Sigmoid colon (tissue), 7 donors: ENCODE measurements at places on chromosomes 4 and X. TPM values are rescaled to one million over a fixed set of nuclear protein-coding genes. Genes with fewer than 3 reads are reported as not detected.
A peak's percentile ranks its signal among the peaks of the same experiment; 100 is the strongest.

The FGD1 gene
- 9.7 TPM for total RNA-seq

The SMIM10L2A gene
- total RNA-seq: 1.1 TPM

The P2RY4 gene
- 0.33 TPM for total RNA-seq

The ASB9 gene
- total RNA-seq: 3.0 TPM

The COL25A1 gene
- total RNA-seq: 0.82 TPM

The USP26 gene
- not detected for total RNA-seq

- H3K27me3 ChIP-seq: no peaks in the 10 kb centered on the region
- H3K4me3 ChIP-seq: no peak overlapping the region
- peaks cover 48% of the 10 kb centered on the region for H3K4me1 ChIP-seq
These were observed 349.3 kb downstream of the FBXO8 start for GRCh38 chr4:173934201-173934600.

DNA sequence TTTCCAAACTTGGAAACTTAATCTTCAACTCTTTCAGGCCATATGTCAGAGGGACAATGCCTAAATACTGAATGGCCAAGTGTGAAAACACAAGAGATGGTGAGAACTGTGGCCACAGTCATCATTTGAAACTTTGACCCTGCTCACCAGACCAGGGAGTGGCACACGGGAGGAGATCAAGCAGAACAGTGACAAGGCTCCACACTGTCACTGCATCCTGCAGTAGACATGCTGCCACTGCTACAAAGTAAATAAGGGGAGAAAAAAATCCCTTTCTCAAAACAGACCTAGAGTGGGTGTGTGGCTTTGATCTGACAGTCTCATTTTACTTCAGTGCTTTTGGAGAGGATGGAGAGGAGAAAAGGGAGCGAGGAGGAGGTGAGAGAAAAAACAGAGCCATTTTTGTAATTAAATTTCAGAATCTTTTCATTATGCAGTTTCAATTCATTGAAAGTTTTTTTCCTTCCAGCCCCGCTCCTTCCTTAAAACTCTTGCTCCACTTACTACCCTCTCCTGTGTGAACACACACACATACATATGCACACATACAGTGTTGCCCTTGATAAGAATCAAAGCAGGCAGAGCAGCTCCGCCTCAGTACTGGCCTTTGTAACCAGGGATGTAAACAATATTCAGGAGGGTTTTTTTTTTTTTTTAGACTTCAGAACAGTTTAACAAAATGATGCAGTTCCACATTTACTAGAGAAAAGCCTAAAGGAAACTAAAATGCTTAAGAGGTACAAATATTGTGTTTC, 34.4 kb downstream of the NEXMIF start:
- no peak for DNase-seq
- H3K36me3 ChIP-seq: no peaks in the 10 kb centered on the region
- no peaks in the 10 kb centered on the region for H3K27me3 ChIP-seq

- no peaks in the 10 kb centered on the region for H3K36me3 ChIP-seq
- no peak overlapping the region for H3K27ac ChIP-seq
- DNase-seq: no peak
- no peaks in the 10 kb centered on the region for H3K27me3 ChIP-seq
- H3K4me1 ChIP-seq: no peaks in the 10 kb centered on the region
These were observed 13.5 kb upstream of the NONO start for GRCh38 chrX:71269801-71270395.

GRCh38 chr4:159171287-159171686, 68.4 kb downstream of the RAPGEF2 start:
- no peaks in the 10 kb centered on the region for H3K4me1 ChIP-seq
- H3K36me3 ChIP-seq: no peaks in the 10 kb centered on the region
- no peak overlapping the region for H3K4me3 ChIP-seq
- DNase-seq: no peak
- H3K27me3 ChIP-seq: no peaks in the 10 kb centered on the region

GRCh38 chrX:16714504-16714903, 2.0 kb upstream of the CTPS2 start:
- peak; percentile 41 for DNase-seq
- H3K27ac ChIP-seq: no peak overlapping the region
- no peaks in the 10 kb centered on the region for H3K36me3 ChIP-seq
- H3K27me3 ChIP-seq: peaks cover 9% of the 10 kb centered on the region

- H3K36me3 ChIP-seq: no peaks in the 10 kb centered on the region
- H3K4me1 ChIP-seq: no peaks in the 10 kb centered on the region
- no peaks in the 10 kb centered on the region for H3K27me3 ChIP-seq
- no peak for DNase-seq
- H3K4me3 ChIP-seq: no peak overlapping the region
These were observed 216.6 kb downstream of the DCTD start for GRCh38 chr4:182700362-182701160.

- peaks cover 17% of the 10 kb centered on the region for H3K36me3 ChIP-seq
- no peak for DNase-seq
- H3K4me3 ChIP-seq: no peak overlapping the region
- H3K4me1 ChIP-seq: peaks cover 31% of the 10 kb centered on the region
- no peaks in the 10 kb centered on the region for H3K27me3 ChIP-seq
These were observed 226.7 kb downstream of the ARHGAP10 start for GRCh38 chr4:147958489-147959065.

DNA sequence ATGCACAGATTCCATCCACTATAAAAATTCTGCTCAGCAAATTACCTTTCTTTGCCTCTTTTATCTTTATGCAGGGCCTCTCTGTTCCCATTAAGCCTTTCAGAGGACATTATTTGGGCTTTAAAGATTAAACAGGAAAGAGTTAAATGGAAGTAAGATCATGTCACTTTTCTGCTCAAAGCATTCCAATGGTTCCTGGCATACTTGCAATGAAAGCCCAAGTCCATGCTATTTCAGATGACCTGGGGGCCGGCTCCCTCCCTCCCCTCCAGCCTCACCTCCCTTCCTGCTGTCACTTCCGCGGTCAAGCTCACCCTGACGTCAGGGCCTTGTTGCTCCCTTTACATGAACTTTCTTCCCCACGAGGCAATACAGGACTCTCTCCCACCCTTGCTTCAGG, 125.5 kb downstream of the C4orf51 start:
- no peak overlapping the region for H3K27ac ChIP-seq
- no peaks in the 10 kb centered on the region for H3K27me3 ChIP-seq
- no peaks in the 10 kb centered on the region for H3K36me3 ChIP-seq
- no peak for DNase-seq
- H3K4me1 ChIP-seq: no peaks in the 10 kb centered on the region

DNA sequence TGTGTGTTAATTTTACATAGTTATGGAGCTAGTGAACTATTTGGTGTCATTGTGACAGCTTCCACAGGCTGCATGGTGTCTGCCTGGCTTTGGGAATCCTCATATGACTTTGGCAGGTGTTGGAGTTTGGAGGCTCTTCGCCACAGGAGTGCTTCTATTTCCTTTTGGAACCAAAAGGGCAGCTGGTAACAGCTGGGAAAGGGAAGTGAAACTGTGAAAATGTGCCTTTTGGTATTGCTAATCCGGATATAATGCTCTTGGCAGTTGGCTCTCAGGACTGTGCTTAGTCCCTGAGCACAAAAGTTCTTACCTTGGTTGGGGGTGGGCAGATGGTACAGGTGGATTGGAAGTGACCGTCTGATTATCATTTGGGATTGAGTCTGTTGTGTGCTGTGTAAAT, 18.1 kb downstream of the OFD1 start:
- DNase-seq: no peak
- peaks cover 5% of the 10 kb centered on the region for H3K36me3 ChIP-seq
- no peaks in the 10 kb centered on the region for H3K4me1 ChIP-seq
- no peaks in the 10 kb centered on the region for H3K27me3 ChIP-seq
- H3K4me3 ChIP-seq: no peak overlapping the region
- no peak overlapping the region for H3K27ac ChIP-seq

DNA sequence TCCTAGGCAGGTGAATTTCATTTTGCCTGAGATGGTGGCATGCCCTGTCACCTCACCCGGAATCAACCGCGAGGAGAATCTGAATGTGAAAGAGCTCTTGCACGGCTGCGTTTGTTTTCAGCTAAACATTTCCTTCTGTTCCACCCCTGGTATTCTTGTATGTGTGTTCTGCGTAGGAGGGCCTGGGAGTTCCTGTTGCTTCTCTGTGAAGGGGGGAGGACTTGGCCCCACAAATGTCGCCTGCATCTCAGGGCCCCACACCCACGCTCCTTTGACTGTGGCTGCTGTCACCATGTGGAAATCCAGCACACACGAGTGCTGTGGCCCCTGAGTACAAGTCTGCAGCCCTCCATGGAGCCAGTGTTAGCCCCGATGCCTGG, 45.8 kb upstream of the CLCN4 start:
- DNase-seq: no peak
- H3K27ac ChIP-seq: peak overlapping the region; percentile 76
- H3K36me3 ChIP-seq: no peaks in the 10 kb centered on the region
- H3K27me3 ChIP-seq: no peaks in the 10 kb centered on the region
- no peak overlapping the region for H3K4me3 ChIP-seq
- H3K4me1 ChIP-seq: peaks cover 65% of the 10 kb centered on the region

DNA sequence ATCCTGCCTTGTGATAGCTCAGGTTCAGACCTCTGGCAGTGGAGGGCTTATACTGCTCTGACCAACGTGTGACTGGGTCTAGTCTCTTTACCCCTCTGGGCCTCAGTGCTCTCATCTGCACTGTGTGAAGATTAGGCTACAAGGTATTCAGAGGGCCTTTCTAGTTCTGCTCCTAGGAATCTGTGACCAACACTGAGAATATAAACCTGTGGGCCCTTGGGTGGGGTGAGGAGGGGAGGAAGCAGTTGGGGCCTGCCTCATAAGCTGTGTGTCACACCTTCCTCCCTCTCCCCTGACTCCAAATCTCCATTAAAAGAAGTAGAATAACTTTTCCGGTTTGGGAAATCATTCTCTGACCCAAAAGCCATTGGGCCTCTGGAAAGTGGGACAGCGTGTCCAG, 66.3 kb upstream of the MSN start:
- H3K27ac ChIP-seq: peak overlapping the region; percentile 64
- no peak overlapping the region for H3K4me3 ChIP-seq
- no peaks in the 10 kb centered on the region for H3K36me3 ChIP-seq

DNA sequence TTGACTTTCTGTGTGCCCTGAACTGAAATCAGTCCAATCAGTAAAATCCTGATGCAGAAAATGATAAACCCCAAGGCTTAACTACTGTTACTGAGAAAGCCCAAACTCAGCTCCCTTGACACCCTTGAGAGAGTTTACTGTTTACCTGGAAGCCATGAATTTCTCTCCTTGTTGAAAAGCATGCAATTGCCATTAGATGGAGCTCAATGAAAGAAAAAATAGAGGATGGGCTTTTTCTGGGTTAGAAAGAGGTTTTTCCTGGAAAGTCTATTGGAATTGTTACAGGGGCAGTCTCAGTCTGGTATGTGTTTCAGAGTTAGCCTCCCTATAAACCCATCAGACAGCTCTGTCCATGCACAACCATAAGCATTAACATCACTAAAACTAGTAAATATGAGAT, 66.4 kb upstream of the C4orf54 start:
- H3K4me1 ChIP-seq: peaks cover 53% of the 10 kb centered on the region
- H3K36me3 ChIP-seq: no peaks in the 10 kb centered on the region
- H3K4me3 ChIP-seq: no peak overlapping the region
- peak overlapping the region; percentile 77 for H3K27ac ChIP-seq
